ENCODE measurements at places on chromosomes 5 and 9.

- no peak for DNase-seq
Measured at GRCh38 chr9:13175732-13176131, 103.8 kb downstream of the MPDZ start.

DNA sequence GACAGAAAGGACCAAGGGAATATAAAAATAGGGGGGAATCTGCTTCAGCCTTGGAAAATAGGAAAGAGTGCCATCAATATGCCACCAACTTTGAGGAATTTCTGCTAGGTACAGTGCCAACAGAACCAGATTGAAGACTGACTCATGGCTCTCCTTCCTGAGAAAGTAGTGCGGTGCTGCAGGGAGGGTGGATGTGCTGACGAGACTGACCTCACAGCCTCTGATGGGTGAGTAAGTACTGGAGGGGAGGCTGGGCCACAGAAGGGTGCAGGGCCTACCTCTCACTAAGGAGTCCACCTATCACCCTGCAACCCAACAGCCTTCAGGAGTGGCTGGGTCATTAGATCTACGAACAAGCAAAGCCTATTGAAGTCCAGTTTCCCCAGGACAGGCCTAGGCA is 187.6 kb downstream of the GABBR2 start:
- no peak for DNase-seq

GRCh38 chr5:15821506-15821905 is 321.5 kb downstream of the FBXL7 start:
- DNase-seq: no peak

DNA sequence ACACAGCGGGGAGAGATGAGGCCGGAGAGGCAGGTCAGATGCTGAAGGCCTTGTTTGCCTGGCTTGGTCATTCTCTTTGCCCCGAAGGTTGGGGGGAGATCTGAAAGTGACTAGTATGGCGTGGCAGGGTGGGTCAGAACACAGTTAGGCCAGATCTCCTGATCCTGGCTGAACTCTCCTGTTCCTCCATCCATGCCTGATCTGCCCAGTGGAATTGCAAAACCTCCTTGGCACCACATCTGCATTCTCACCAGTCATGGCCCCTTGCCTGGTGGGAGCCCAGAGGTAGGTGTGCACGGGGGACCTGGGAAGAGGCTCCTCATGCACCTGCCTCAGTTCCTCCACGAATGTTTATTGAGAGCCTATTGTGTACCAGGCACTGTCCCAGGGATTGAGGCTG is 23.2 kb downstream of the TEX53 start:
- no peak for DNase-seq

- no peak for DNase-seq
Measured at GRCh38 chr9:105141146-105141975, 103.1 kb upstream of the SLC44A1 start.

DNA sequence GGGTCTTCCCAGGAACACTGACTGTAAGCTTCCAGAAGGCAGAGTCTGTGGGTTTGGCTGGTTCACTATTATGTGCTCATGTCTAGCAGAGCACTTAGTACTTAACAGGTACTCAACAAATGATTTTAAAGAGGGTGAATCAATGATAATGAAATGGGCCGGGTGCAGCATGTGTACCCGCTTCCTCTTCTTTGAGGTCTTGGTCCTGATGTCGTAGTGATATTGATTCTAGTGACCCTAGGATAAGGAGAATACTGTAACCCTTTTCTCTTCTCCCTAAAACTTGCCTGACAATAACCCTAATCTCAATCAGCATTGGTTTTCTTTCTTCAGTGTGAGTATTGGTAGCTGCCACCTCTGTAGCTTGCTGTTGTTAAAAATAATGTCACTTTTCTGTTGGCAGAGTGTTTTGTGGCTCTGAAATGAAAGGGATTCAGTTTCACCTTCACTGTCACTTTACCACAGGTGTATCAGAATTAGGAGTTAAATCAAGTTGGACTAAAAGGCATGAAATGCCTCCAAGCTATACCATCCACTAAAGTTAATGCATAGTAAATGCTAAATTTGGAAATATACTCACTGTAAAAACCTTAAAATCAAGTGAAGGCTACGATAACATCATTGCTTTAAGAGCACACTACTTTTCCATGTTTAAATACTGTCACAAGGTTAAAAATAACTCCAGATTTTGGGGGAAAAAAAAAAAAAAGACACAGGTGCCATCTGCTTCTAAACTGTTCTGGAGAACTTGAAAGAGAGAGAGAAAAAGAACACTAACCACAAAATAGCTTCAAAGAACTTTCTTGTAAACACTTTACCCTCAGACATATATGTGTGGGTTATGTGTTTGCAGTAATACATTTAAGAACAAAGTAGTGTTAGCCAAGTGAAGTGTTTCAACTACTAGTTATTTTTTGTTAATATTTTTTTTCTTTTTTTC is 6.0 kb downstream of the CAMK4 start:
- peak; percentile 29 for DNase-seq

- no peak for DNase-seq
Measured at GRCh38 chr5:167355346-167355745, 936.1 kb upstream of the WWC1 start.

- peak; percentile 94 for DNase-seq
Measured at GRCh38 chr5:147822686-147823491, 8.6 kb downstream of the SPINK1 start.

DNA sequence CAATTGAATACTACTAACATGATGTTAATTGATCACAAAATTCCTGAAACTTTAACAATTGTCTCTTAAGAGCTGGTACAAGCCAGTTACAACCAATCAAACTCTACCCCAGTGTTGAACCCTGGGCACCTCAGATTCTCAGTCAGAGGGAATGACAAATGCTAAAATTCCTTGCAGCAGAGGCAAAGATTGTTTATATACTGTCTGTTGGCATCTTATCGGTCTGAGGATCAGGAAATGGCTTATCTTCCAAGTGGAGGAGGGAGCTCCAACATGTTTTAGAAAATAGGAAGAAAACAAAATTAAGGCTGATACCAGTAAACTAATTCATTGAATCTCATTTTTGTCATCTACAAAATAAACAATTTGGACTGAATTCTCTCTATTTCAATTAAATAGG is 527.8 kb upstream of the ZNF608 start:
- DNase-seq: no peak

GRCh38 chr9:68793605-68794343 is 88.7 kb downstream of the PIP5K1B start:
- DNase-seq: no peak

DNA sequence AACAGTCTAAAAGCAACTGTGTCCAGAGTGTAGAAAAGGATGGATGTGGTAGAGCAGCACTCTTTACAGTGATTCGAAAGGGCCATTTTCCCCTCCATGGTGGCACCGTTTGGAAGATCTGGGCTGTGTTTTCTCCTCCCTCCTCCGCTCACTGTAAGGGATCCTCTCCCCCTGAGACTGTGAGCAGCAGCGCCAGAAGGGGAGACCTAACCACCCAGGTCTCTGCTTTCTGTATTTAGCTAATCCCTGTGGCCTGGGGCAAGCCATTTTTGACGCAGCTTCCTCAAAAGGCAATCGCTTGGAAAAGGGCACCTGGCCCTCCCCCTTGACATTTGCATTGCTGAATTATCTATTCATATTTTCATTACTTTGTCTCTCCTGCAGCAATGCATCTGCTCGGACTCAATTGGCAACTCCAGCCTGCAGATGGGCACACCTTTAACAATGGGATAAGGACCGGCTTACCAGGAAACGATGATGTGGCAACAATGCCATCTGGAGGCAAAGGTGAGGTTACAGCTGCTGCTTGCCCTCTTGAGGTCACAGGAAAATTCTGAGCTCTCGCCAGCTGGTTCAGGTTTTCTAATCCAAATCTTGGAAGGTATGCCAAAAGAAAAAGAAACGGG is 244.3 kb upstream of the WWC1 start:
- DNase-seq: peak; percentile 54

DNA sequence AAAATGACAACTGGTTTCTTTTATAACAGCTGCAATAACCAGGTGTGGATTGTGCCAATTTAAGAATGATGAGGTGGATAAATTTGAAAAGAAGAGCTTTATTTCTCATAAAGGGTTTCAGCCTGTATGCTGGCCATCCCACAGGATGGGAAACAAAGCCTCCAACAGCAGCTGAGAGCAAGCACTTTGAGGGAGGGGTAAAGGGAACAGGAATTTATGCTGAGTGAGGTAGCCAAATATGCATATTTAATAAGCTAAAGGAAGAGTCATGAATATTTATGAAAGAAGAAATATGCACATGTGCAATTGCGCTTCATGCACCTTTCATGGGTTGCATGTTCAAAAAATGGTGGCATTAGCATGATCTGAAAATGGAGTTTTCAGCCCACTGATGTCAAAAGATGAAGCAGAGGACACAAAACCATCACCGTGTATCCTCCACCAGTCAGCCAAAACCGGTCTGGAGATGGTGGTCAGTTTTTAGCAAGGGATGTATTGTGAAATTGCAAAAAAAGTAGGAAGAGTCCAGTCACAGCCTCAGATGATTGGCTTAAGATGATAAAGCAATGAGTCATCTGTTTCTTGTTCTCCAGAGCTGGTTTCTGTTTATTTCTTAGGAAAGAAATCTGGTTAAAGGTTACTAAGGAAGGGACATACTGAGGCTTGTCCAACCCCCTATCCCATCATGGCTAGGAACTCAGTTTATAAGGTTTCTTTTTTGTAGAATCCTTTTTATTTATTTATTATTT is 47.9 kb downstream of the DEPDC1B start:
- DNase-seq: no peak

- no peak for DNase-seq
Measured at GRCh38 chr9:9674461-9674860, 938.3 kb downstream of the PTPRD start.

DNA sequence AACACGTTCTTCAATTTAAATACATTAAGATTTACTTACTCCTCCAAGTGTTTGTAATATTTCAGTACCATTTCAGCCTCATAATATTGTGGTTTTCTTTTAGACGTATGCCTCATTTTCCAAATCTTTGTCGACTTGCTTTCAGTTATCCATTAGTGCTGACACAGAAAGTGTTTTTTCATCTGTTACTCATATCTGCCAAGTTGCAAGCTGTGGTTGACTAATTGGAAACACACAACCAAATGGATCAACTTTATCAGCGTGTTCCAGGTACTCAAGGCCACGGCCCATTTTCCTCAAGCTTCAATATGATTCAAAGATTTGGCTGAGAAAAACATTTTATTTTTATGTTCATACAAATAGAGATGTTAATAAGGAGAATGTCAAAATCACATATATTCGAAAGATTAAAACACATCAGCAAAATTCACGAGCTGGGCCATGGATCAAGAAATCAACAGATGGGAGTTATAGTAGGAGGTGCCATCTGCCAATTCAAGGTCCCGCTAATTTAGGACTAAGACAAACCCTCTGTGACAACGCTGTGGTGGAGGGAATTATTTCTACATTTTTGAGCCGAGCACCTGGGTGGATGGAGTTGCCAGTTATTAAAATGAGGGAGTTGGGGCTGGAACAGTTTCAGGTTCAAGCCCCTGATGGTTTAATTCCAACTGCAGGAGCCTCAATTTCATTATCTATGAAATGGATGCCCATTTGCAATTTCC is 27.2 kb upstream of the CCNJL start:
- peak; percentile 52 for DNase-seq

DNA sequence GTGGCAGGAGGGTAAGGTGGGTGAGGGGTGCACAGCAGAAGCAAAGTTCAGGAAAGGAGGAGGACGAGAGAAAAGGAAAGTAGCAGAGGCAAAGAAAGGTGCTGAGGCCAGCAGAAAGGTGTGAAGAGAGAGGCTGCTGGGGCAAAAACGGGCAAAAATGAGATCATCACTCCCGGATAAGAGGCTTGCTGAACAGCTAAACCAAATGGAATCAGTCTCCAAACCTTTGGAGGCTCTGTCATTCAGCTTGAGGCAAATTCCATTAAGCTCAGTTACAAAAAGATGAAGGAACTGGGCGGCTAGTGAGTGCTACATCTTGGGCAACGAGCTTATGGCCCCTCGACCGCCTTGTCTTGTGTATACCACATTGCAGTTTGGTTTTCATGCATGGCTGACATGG is 136.4 kb downstream of the FSTL4 start:
- no peak for DNase-seq

GRCh38 chr5:80318212-80318611 is 1.6 kb upstream of the SPZ1 start:
- peak; percentile 73 for DNase-seq

DNA sequence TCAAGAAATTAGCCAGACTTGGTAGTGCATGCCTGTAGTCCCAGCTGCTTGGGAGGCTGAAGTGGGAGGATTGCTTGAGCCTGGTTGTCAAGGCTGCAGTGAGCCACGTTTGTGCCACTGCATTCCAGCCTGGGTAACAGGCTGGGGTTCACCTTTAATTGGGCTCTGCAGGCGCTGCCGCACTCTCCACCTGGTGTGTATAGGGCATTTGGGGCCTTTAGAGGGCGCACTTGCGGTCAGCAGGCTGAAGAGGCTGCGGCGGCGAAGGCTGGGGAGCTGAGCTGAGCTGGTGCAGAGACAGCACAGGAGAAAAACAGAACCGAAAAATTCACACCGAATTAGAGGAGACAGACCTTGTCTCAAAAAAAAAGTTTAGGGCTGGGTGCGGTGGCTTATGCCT is 31.2 kb downstream of the CDK7 start:
- DNase-seq: no peak

DNA sequence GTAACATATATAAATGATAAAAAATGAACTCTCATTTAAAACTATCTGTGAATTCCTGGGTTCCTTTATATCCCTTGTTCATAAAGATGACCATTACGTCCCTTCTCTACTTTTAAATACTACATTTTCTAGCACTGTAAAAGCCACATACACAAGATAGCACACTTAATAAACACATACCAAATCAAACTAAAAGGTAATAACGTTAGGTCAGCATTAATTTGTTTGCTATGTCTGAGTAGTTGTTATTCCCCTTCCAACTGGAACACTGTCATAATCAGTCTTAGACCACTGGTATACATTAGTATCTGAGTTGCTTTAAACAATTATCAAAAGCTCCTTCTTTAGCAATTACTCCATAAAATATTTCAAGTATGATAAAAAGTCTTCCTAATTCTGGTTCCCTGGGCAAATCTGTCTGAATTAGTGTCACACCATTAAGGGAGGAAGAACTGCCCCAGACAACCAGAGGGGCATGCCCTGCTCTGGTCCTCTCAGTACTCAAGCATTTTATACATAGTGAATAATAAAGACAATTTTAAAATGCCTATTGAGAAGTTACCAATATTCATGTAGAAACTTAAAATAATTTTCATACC is 98.1 kb downstream of the RAPGEF6 start:
- no peak for DNase-seq

DNA sequence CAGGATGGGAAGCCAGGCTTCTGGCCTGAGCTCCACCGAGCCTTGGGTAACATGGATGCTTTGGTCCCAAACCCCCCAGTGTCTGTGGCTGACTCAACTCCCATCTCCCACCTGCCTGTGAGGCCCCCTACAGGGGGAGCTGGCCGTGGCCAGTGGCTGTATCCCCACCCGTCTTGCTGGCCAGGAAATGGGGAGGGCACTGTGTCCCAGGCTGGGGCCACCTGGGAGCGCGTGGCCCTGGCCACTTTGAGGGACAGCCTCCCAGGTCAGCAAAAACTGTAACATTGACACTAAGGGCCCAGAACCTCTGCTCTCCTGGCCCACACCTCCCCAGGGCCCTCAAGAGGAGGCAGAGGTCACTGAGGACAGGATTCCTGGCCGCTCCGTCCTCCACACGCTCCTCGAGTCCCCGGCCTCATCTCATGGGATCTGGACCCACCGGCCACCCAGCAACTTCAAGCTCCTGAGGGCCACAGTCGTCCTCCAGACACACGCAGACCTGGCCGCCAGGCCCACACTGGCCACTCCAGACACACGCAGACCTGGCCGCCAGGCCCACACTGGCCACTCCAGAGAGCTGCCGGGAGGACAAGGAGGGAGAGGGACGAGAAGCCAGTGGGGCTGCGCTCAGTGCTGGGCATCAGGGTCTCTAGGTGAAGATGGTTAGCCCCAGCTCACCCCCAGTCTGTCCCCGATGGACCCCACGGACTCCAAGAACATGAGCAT is 44.2 kb downstream of the DBH start:
- no peak for DNase-seq
